ENCODE measurements at places on chromosomes 12 and 14.

DNA sequence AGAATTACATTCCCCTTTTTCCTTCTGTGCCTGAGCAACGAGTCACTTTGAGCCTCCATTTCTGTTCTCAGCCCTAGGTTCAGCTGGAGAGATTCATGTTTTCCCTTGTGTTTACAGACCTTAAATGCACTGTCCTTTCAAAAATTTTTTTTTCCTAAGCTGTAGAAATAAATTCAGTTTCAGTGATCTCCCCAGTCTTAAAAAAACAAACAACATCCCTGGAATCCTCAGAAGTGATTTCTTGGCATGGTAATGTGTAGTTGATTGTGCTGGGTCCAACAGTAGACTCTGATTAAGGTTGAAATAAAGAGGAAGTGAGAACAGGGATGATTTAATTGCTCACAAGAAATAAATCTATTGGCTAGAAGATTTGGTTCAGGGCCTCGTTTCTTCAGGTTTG lies 89.3 kb downstream of the NTN4 start:
- no peak for DNase-seq

GRCh38 chr12:51368640-51369517 lies 22.3 kb downstream of the GALNT6 start:
- peak; percentile 82 for DNase-seq

- DNase-seq, result no peak
Measured at GRCh38 chr12:1692895-1693610, 2.2 kb downstream of the ADIPOR2 start.

- no peak for DNase-seq
Measured at GRCh38 chr12:124968656-124969055, 20.3 kb downstream of the DHX37 start.

DNA sequence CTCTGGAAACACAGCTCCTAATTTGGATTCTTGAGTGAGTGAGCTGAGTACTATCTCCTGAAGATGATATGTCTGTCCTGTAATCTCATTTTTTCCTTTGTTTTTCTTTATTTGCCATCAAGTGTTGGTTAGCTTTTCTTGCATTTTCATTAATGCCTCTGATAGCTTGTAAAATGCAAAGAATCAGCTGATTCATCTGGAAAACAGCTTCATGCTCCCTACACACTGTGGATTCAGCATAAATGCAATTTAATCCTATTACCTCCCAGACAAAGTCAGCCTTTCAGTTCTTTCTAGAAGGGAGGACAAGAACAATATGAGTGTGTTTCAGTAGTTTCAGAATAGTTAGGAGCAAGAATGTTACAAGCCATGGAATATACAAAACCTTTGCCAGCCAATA lies 79.4 kb downstream of the DACT1 start:
- no peak for DNase-seq

DNA sequence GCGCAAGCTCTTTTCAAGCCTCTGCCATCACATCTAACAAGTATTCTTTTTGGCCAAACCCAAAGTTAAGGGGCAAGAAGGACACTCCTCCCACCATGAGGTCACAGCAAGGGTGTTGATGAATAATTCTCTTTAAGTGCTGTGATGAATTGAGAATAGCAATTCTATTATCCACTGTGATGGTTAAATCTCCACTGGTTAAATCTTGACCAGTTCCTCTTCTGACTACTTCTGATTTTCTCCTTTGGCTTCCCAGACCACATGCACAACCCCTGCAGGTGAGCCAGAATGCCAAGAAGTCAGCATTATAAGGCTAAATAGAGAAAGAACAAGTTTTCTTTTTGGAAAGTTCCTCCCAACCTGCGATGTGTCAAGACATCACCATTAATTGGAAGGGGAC lies 90.6 kb upstream of the BCL2L14 start:
- DNase-seq, result no peak

GRCh38 chr12:1797991-1798640 lies 22.2 kb upstream of the LRTM2 start:
- DNase-seq, result no peak

- no peak for DNase-seq
Measured at GRCh38 chr14:49896966-49897365, 4.1 kb downstream of the ARF6 start.

DNA sequence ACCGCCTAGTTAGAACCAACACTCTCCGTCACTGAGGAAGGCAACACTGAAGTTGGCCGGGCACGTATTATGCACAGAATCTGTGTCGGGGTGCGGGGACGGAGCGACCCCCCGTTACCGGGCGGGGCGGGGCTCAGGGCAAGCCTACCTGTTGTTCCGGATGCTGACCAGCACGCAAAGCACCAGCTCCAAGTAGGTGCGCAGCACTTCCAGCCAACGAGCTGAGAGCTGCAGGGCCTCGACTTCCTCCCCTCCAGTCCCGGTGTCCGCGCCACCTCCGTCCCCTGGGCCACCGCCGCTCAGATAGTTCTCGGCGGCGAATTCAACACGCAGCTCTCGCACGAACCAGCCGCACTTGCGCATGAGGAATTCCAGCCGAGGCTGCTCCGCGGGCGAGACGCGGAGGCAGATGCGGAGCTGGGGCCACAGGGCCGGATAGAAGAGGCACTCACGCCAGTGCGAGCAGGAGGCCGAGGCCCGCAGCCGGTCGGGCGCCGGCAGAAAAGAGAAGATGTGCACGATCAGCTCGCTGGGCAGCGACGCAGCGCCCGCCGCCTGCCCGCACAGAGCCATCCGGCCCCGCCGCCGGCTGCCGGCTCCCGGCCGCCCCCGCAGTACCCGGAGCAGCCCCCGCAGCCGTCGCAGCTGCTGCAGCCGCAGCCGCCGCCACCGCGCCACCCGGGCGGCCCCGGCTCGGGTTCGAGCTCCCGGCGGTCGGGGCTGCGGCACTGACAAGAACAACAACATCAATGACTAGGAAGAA lies 636 bp downstream of the FBXO33 start:
- DNase-seq, result peak; percentile 25

DNA sequence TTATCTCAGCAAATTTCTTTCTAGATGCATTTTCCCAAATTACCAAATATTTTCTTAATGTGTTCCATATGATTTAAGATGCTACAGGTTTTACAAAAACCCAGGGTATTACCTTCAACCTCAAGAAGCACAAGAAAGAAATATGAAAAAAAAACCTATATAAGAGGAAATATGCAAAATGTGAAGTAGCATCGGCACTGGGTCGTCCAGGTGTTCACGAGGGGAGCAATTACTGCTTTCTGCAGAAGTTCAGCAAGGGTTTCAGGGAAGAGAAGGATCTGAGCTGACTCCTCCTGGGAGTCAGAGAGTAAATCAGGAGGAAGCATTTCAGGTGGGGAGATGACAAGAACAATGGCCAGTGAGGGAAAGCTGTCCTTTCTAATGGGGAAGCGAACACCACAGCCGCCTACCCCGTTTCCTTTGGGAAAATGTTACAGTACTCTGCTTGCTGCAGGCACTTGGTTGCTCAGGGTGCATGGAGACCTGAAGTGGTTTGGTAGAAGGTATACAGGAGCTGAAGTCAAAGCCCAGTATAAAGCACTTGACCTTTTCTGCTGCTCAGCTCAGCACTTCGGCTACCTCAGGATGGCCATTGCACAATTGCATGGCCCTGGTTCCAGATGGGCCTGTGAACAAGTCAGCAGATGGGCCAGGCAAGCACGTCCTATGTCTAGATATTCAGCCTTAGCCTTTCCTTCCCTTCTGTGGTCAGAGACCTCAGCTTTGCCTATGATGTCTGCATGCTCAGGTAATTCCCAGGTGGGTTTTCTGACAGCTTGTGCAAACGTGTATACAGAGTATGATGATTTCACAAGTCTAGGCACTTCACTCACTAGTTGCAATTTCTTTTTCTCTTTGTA lies 155.6 kb downstream of the PAX9 start:
- DNase-seq, result no peak

DNA sequence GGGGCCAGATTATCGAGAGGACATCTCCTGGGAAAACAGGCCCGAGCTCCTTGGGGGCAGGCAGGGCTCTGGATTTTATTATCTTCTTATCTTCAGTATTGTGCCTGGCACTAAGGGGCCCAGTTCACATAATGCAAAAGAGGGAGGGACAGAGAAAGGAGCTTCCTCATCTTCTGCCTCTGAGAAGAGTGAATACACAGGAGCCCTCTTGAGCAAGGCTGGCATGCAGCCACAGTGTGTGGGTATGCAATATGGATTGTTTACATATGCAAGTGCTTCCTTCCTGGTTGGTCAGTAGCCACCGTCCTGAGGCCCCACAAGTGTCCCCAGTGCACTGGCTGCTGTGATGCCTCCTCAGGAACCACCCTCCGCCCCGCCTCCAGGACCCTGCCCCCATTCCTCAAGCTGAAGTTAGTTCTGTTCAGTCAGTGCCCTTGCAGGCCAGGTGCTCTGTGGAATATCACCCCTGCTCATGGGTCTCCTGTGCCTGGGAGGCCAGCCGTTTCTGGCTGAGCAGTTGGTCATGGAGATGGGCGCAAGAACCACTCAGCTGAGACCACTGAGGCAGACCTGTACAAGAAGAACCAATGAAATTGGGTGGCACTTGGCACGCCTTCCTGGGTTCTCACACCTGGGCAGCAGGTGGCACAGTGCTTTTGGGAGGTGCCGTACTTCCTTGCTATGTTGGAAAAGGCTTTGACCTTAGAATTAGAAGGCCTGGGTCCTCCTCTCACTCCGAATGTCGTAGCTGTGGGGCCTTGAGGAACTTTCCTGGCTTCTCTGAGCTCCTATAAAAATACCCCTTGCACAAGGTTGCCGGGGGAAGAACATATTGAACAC lies 35.1 kb upstream of the ACTN1 start:
- DNase-seq, result peak; percentile 25

- no peak for DNase-seq
Measured at GRCh38 chr12:64745259-64745807, 13.9 kb downstream of the GNS start.

GRCh38 chr14:71610797-71611196 lies 321.4 kb upstream of the RGS6 start:
- no peak for DNase-seq

- no peak for DNase-seq
Measured at GRCh38 chr12:113072136-113072535, 15.6 kb downstream of the DTX1 start.

DNA sequence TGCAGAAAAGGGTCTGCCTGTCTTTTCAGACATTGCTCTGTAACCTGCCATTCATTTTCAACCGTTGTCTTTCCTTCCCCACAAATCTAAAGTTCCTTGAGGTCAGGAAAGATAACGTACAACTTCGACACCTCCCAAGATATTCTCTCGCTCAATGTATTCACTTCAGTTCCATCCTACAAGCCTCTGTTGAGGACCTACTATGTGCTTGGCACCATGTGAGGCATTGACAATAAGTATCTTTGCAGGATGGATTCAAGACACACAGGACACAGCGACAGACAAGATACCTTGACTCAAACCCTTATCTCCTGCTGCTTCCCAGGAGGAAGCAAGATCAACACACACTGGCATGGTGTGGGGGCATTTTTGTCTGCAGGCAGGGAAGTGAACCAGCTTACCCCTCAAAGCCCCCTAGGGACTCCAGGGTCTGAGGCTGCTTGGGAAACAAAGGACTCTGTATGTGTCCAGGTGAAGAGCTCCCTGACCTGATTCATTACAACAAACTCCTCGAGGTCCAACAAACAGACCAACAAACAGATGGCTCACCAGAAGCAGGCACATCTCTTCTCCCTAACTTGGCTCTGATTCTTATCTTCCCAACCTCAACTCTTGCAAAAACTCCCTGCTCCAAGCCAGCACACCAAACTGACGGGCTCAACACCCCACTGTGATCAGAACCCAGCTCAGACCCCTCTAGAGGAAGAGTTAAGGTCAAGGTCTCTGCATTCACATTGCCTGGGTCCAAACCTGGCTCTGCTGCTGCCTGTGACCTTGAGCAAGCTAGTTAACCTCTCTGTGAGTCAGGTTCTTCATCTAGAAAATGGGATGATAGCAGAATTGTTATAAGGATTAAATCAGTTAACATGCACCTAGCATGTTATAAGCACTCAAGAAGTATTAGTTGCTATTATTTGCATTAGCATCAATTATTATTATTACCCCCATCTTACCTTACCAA lies 6.3 kb downstream of the NUAK1 start:
- no peak for DNase-seq

DNA sequence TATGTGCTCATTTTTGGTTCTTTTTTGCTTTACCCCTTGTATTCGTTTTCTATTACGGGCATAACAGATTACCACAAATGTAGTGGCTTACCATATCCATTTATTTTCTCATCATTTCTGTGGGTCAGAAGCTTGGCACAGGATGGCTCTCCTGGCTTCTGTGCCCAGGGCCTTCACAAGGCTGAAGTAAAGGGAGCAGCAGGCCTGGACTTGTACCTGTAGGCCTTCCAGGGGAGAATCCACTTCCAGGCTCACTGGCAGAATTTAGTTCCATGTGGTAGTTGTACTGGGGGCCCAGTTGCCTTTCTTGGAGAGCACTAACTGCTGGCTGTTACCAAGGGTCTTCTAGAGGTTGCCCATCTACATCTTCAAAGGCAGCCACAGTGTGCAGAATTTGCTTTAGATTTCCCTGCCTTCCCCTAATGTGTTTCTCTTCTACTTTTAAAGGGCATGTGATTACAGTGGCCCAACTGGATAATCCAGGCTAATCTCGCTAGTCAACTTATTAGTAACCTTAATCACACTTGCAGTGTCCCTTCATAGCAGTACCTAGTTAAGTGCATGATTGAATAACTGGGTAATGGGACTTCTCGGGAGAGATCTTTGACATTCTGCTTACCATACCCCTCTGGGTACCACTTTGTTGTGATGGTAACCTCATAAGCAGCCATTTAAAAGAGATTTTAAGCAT lies 67.0 kb downstream of the CRADD start:
- no peak for DNase-seq

GRCh38 chr14:86279405-86279804 lies 749.5 kb downstream of the FLRT2 start:
- DNase-seq, result no peak

DNA sequence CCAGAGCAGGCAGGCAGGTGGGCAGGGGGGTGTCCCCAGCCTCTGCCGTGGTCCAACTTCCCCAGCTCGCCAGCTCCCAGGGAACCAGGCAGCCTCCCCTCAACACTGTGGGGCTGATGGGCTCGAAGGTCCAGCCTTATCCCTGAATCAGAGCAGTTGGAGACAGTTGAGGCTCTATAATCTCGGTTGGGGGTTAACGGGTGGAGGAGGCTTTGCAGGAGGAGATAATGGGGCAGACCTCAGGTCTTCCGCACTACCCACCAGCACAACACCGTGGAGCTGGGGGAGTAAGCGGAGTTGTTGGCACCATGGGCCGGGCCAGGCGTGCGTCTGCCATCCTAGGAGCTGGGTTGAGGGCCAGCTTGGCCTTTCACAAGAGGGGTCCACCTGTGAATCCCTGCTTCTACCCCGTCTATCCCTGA lies 13.9 kb upstream of the HDAC7 start:
- DNase-seq, result no peak

DNA sequence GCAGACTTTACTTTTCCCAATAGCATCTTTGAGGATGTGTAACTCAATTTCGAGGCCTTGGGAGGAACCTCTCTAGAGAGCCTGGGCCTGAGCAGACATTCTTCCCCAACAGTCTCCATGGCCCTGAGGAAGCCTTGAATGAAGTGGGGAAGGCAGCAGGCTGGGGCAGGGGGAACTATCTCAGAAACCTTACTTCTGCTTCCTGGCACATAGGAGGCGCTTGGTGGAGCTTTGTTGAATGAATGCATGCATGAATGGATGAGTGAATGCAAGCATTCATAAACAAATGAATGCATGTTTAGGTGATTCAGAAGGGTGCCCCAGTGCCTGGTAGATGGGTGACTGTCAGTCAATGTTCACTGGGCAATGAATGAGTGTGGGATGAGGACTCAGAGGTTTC lies 58.3 kb downstream of the GALNT16 start:
- DNase-seq, result no peak
